ENCODE measurements at places on chromosomes 12 and 14.
A peak's percentile ranks its signal among the peaks of the same experiment; 100 is the strongest.

GRCh38 chr12:62924084-62924483, 10.9 kb downstream of the PPM1H start:
- no peak for DNase-seq

GRCh38 chr14:104577426-104577825, 2.1 kb upstream of the C14orf180 start:
- no peak for DNase-seq

GRCh38 chr14:59229653-59230406, 41.4 kb downstream of the DAAM1 start:
- no peak for DNase-seq

- DNase-seq: no peak
Observed at GRCh38 chr14:45253754-45254310, 830 bp upstream of the MIS18BP1 start.

- DNase-seq: no peak
Observed at GRCh38 chr12:43309959-43310358, 242.0 kb downstream of the ADAMTS20 start.

GRCh38 chr12:125142601-125143000, 77.4 kb downstream of the AACS start:
- DNase-seq: no peak

- no peak for DNase-seq
Observed at GRCh38 chr14:101591121-101591520, 29.8 kb downstream of the DIO3 start.

DNA sequence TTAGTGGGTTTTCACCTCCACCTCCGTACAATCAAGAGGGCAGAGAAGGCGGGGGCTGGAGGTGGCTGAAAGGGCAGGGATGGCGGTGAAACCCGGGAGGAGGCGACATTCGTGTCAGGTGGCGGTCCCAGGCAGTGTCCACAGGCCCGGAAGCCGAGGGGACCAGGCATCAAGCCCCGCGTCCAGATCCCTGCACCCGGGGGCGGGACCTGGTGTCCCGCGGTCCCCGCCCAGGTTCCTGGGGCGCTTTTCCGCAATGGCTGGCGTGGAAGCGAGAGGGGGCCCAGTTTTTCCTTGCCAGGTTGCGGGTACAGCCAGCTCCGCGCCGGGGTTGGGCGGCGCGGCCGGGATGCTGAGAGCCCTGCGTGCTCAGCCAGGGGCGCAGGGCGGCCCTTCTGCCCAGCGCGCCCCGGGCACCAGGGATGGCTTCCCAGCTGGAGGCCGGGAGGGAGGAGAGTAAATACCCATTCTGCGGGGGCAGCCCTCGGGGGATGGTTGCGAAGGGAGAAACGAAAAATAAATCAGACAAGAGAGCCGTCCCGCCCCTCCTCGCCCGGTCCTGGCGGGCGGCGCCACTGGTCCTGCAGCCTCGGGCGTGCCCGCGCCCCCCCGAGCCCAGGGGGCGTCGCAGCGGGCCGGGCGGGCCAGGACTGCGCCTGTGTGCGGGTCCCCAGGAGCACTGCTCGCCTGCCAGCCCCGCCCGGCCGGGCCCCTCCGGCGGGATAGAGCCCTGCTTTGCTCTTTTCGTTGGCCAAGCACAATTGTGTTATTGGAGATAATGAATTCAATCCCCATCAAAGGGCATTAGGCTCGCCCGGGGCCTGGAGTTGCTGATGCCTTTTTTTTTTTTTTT, 11.5 kb downstream of the FOXA1 start:
- peak; percentile 38 for DNase-seq

DNA sequence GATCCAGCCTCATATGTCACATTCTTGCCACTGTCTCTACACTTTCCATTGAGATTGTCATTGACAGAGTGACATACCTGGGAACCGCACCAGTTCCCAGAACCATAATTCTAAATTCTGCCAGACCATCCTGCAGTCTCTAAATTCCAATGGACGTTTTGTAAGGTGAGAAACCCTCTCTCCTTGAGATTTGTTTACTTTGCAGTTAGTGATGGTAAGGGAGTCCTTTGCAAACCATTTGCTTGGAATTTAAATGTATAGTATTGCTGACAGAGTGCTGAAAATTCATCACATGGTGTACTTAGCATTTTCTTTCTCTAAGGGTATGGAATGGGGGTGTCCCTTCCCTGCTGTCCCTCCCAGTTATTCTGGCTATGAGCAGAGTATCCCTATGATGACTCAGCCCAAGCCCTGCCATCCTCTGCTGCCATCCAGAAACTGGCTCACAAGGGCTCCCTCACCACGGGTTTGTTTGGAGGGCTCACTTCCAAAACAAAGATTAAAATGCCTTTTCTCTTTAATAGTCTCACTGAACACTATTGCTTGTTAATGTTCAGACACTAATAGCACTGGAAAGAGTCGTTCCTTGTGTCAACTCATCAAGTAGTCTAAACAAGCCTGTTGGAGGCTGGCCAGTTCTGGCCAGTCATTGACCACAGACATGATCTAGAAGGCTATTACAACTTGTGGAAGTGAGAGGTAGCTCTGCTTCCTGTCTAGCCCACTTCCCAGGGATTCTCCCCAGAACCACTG, 129.0 kb upstream of the HMGA2 start:
- no peak for DNase-seq

DNA sequence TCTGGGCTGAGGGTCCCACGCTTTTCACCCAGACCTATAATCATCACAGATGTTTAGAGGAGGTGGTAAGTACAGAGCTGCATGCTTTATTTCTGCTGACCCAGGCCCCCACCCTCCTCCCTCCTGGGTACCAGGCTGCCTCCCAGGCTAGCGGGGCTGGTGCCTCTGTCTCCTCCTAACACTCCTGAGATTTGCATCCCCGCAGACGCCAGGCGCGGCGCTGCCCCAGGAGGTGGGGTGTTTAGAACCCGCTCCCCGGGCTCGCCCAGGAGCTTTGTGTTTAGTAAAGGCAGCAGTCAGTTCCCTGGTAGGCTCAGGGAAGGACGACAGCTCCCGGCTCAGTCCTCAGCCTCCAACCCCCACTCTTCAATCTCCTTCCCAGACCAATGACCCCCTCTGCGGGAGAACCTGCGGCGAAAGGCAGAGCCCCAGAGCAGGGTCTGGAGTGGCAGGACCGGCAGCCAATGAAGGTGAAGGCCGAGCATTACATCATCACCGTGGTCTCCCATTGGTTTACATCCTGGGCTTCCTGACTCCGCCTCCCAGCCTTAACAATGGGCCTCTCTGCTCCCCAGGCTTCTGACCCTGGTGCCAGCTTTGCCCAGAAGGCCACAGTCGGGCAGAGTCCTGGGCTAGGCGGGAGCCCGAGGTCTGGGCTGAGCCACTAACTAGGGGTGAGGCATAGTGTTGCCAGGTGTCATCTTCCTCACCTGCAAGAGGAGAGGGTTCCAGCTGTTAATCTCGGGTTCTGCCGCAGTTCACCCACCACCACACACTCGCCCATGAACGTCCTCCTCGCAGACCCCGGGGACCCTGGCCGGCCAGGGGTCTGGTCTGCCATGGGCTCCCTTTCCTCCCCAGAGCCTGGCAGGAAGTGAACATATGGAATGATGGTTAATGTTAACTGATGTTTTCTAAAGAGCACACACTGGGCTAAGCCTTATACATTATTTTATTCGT, 57.5 kb downstream of the CALM1 start:
- no peak for DNase-seq

DNA sequence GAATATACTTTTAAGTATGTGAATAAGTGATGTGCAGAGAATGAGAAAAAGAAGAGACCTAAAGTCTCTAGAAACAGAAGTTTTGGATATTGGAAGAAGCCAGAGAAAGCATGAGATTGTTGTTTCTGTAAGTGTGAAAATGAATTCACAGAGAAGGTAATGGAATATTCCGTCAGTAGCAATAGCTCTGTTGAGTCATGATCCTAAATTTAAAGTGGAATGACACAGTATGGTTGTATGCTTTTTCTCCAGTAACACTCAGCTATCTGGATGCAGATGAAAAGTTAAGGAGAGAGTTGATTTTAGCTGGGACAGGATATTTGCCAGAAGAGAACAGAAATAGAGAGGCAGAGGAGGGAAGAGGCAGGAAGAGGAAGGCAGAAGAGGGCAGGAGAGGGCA, 1166.3 kb downstream of the GALC start:
- DNase-seq: no peak

DNA sequence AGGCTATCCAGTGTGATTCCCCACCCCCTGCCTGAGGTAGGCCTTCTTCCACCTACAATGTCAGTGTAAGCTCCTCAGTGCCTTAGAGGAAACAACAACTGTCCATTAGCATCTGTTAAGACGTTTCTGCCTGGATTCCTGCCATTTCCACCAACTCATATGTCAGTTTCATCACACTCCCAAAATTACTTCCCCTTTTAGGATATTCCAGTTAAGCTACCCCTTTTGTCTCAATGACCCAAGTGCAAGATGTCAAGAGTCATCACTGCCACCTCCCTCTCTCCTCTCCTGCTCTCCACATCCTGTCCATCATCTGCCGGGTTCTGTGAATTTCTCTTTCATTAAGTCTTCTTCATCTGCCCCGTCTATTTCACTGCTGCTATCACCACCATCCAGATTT, 189.4 kb downstream of the DPF3 start:
- no peak for DNase-seq

- DNase-seq: no peak
Observed at GRCh38 chr14:93061380-93062012, 54.2 kb downstream of the ITPK1 start.

DNA sequence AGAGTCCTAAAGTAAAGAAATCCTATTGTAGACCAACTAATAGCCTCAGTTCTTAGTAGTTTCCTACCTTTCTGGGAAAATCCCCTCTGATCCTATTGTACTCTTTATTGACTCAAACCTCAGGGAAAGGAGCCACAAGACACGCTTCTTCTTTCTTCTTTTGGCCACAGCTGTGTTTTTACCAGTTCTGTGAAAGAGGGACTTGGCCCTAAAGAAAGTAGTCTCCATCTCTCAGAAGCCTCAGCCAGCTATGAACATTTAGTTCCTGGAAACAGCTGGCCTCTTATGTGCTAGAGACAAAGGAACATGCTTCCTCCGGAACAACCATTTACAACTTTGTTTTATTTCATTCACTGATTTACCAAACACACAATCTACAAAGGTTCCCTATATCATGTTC, 66.1 kb upstream of the ARID2 start:
- no peak for DNase-seq

DNA sequence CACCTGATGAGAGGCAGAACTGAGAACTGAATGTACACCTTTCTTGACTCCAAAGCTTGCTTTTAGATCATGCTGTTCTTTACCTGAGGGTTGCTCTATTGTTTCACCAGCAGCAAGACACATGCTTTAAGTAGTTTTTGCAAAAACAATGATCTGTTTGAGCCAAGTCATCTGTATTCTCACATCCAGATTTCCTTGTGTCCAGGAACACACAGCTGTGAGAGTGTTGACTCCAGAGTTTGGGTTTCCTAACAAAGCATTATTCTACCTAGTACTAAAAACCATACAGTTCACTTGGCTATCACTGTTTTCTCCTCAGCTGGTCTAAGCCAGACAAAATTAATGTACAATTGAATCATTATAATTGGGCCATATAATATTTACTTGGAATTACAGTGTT, 120.4 kb downstream of the STAB2 start:
- no peak for DNase-seq

DNA sequence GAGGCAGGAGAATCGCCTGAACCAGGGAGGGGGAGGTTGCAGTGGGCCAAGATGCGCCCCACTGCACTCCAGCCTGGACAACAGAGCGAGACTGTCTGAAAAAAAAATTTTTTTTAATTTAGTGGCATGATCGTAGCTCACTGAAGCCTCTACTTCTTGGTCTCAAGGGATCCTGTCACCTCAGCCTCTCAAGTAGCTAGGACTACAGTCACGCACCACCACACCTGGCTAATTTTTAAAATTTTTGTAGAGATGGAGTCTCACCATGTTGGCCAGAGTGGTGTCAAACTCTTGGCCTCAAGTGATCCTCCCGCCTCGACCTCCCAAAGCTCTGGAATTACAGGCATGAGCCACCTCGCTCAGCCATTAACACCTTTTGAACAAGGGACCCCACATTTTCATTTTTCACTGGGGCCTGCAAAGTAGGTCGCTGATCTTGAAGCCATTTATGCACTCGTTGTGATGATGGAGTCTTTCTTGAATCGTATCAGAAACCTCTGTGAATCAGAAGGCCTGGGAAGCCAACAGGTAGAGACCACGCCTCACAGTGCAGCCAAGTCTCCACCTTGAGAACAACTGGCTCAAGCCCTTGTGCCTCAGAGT, 5.9 kb downstream of the HCAR1 start:
- DNase-seq: no peak

GRCh38 chr14:68341411-68342212, 451.3 kb downstream of the ZFP36L1 start:
- no peak for DNase-seq

DNA sequence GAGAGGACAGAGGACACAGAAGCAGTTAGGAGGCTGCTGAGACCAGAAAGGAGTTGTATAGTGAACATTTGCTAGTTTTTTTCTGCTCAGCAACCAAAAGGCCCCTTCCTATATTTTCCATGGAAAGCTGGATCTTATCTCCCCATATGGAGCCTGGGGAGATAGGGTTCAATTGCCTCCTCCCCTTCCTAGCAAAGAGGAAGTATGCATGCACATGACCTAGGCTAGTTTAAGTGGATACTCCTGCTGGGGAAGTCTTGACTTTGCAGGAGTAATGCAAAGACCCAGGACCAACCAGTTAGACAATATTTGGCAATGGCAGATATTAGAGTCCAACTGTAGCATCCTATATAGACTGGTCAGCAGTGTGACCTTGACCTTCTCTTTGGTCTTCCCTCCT, 15.1 kb downstream of the CHD8 start:
- DNase-seq: no peak

- DNase-seq: peak; percentile 26
Observed at GRCh38 chr14:74302152-74302628, 544 bp downstream of the ABCD4 start.

DNA sequence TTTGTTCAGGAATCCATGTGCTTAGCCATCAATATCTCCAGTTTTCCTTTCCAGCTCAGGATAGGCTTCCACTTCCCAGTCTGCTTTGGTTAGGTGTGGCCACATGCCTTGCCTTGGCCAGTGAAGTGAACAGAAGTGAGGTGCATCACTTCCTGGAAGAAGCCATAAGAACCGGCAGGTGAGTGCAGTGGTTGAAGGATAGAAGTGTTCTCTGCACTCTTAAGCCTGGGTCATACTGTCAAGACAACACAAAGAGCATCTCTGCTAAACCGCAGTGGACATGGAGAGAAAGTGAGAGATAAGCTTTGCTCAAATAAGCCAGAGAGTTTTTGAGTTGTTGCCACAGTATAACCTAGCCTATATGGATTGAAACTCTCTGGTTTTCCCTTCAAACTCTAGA, 11.4 kb downstream of the GNG2 start:
- no peak for DNase-seq

DNA sequence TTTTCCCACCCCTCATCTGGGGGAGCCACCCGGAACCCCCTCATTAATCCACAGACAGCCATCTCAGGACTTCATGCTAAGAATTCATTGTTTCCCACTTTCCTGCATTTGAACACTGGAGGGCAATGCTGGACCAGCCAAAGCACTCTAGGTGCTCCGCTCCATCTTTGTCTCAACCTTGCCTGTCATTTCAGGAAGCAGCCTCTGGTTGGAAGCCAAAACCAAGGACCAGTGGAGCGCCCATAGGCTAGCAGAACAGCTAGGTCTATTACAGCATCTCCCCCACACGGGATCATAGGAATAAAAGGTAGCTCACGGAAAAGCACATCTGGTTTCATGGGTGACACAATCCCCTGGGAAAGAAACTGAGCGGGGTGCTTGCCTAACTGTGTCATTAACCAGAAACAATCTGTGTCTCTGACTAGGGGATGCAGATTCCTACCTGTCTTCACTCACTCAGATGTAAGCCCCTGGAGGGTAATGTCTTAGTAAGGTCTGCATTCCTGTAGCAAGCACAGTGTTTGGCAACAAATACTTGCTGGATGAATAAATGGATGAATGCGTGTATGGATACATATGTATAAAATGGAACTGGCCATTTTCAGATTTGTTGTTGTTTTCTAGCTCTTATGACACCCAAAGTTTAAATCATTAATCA, 197.0 kb downstream of the DAD1 start:
- DNase-seq: peak; percentile 51

Measured in NCI-H524 treated with DMSO at 0.1 percent for 48 hours (cell line).